Stimulated activated CD8-positive, alpha-beta memory T cell treated with anti-CD3 and anti-CD28 coated beads, Interleukin-12 subunit alpha, Interleukin-12 subunit beta, amount 100 ng/mL, for 1 hour (primary cell): ENCODE measurements at places on chromosomes 3 and 15.

DNA sequence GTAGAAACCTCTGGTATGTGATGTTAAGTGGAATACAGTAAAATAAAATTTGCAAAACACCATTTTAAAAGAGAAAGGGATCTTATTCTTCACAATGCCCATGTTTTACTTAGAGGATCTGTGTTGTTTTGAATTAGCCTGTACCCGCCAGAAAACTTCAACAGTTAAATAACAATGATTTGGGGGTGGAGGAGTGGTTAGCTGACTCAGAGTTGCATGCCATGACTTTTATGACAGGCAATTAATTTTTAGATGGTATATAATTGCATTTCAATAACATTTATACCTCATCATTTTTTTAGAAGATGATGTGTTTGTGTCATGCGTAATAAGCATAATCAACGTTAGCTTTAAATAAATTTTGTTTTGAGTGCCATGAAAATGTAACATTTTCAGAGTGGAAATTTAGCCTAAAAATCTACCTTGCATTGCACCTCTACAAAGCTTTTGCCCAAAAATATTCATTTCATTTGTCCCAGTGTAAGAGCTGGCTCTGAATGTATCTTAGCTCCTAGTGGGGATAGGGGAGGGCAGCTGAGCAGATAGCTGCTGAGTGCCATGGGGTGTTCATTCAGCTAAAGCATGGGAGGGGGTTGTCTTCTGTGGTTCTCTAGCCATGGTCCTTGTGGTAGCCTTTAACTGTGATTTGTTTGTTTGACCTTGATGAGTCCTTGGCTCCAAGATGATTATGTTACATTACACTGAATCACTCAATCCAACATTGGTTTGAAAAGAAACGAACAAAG lies 379.8 kb downstream of the LPP start:
- no peak for DNase-seq

DNA sequence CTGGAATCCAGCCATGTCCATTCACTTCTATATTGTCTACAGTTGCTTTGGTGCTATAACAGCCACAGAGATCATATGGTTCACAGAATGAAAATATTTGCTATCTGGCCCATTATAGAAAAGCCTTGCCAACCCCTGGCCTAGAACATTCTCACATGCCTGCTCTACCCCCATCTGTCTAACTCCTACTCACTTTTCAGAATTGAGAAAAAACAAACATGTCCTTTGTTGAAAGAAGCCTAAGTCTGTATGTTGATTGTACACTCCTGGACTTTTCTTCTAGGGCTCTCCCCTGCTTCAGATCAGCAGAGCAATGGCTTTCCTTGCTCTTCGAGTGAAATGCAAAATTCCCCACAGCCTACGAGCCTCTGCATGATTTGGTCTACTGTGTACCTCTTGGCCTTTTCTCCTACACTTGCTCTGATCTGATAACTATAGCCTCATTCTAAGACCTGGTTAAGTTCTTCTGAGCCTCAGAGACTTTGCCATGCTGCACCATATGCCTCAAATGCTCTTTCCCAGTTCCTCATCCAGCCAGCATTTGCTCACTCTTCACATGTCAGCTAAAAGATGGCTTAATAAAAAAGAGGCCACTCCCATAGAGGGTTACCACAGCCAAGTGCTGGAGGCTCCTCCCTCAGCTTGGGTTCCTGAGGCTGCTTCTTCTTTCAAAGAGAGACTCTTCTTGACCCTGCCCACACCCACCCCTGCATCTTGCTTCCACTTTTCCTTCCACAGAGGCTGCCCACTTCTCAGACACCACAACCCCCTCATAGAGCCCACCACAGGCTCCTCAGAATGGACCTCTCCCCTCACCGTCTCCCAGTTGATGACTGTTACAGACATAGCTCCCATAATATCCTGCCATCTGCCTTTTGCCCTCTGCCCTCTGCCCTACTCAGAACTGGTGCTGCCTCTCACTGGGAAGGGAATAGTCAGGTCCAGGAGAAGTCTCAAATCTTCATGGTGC lies 22.9 kb upstream of the DCLK3 start:
- no peak for DNase-seq

DNA sequence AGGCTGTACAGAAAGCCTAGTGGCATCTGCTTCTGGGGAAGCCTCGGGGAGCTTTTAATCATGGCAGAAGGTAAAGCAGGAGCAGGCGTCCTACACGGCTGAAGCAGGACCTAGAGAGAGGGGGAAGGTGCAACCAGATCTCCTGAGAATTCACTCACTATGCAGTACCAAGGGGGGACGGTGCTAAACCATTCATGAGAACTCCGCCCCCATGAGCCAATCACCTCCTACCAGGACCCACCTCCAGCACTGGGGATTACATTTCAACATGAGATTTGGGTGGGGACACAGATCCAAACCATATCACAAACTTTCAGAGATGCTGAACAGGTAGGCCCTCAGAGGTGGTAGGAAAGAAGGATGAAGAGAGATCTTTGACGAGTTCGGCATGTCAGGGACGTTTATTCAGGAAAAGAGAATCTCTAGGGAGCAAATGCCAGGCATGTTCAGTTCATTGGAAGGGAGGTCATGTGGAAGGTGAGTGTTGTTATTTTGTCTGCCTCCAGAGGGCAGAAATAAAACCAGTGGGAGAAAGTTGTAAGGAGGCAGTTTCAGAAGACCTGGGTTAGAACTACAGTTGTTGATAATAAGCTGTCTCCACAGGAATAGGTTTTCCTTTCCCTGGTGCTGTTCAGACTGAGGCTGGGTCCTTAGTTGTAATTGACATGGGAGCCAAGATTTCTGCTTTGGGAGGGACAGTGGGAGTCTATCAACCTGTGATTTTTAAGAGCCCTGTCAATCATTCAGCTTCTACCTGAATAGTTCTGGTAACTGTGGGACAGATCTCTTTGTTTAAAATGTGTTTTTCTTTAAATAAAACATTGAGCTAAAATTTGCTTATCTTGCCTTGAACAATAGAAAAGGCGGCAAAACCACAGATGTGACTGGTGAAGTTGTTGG lies 4.3 kb upstream of the FNDC3B start:
- DNase-seq, result no peak

DNA sequence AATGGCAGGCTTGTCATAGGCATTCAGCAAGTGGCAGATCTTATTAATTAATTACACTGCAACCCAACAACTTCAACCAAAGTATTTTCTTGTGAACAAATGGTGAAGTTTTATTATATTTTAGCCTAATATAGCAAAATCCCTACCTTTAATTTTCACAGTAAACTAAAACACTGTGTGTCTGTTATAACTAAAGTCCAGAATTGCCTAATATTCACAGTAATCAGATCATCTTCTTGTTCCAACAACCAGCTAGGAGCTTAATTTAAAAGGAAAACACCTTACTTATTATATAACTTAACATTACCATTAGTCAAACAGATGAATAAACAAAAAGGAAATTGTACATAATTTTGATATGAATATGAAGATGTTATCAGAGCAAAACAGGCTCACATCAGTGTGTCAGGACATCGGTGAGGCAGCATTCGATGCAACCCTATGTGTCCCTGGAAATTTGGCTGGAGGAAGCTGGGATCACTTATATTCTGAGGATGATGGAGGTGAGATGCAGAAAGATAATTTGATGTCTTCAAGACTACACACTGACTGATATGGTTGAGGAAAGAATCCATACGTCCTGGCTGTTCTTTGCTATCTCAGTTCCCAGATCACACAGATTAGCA lies 189.3 kb upstream of the EIF1B start:
- DNase-seq, result no peak

DNA sequence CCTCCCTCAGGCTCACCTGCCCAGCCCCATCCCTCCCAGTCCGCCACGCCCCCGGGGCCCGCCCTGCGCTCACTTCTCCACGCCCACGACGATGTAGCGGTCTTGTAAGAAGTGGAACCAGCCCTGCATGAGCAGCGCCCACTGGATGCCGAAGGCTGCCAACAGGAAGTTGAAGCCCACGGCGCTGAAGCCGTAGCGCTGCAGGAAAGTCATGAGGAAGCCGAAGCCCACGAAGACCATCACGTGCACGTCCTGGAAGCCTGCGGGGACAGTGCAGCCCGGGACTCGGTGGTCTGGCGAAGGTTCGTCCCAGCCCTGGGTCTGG lies 9.7 kb downstream of the RHCG start:
- DNase-seq, result peak; percentile 11

- DNase-seq, result peak; percentile 94
Measured at GRCh38 chr3:32947789-32948238, 3.6 kb upstream of the CCR4 start.

- no peak for DNase-seq
Measured at GRCh38 chr15:74318376-74319137, 48.9 kb downstream of the CYP11A1 start.
